Hindlimb muscle (tissue), 1 donor: ENCODE measurements at places on chromosomes 2 and 18.

GRCh38 chr2:187774551-187775071 lies 220.4 kb upstream of the TFPI start:
- no peak for DNase-seq

DNA sequence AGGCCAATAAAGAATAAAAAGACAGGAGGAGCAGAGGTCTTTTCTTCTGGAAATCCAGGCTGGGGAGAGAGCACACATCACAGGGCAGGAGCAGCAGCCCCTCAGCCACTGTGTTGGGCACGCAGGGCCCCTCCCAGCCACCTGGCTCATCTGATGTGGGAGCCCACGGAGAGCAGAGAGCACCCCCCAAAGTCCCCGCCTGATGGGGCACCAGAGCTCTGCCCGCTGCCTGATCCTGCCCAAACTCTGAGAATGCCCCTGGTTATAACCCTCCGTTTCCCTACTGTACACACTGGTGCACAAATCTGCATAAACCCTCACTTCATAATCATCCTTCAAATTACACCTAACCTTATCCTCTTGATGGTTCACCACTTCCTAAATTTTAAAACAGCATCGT lies 111.3 kb downstream of the HDAC4 start:
- DNase-seq, result no peak

DNA sequence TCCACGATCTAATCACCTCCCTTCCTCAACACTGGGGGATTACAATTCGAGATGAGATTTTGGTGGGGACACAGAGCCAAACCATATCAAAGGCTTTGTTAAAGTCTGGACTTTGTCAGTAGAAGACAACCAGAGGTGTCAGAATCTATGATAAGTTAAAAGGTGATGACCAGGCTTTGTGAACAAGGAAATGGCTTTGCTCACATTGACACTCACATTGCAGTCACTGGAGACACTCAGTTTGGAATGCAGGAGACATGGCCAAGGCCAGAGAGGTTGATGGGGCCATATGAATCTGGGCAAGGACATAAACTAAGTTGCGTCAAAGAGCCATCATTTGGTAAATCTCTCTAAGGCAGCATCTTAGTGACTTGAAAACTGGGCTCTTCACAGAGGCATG lies 678.2 kb upstream of the FSHR start:
- DNase-seq, result no peak

DNA sequence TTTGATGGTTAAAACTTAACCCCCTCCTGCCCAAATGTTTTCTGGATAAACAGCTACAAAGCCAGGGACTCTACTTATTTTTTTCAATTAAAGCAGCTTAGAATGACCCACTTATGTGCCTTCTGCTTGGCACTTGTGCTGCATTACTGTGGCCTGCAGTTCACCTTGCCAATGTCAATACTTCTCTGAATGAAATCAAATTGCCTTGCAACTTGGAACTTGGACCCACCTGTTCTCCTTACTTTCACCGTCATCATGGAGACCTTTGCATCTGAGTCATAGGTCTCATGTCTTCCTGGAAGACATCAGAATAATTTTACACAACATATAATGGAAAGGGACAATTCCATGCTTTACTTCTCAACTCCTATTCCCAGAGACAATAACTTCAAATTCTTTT lies 92.1 kb upstream of the FHL2 start:
- no peak for DNase-seq

DNA sequence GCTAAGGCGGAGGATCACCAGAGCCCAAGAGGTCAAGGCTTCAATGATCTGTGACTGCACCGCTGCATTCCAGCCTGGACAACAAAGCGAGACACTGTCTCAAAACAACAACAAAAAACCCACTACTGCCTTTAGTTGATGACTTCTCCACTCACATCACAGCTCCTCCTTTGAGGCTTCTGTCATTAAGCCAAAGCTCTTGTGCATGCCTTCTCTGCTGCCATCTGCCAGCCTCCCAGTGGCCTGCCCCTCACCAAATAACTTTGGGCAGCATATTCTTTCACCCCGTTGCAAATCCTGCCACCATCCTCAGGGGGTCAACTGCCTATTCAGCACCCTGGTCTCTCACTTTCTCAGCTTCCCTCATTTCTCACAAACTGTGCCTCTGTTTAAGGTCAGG lies 27.5 kb downstream of the OSBPL1A start:
- DNase-seq, result no peak
